Ureter (tissue), 1 donor: ENCODE measurements at places on chromosomes 3 and 15.

- no peak for DNase-seq
Measured at GRCh38 chr3:12990781-12991480, 82.3 kb downstream of the IQSEC1 start.

DNA sequence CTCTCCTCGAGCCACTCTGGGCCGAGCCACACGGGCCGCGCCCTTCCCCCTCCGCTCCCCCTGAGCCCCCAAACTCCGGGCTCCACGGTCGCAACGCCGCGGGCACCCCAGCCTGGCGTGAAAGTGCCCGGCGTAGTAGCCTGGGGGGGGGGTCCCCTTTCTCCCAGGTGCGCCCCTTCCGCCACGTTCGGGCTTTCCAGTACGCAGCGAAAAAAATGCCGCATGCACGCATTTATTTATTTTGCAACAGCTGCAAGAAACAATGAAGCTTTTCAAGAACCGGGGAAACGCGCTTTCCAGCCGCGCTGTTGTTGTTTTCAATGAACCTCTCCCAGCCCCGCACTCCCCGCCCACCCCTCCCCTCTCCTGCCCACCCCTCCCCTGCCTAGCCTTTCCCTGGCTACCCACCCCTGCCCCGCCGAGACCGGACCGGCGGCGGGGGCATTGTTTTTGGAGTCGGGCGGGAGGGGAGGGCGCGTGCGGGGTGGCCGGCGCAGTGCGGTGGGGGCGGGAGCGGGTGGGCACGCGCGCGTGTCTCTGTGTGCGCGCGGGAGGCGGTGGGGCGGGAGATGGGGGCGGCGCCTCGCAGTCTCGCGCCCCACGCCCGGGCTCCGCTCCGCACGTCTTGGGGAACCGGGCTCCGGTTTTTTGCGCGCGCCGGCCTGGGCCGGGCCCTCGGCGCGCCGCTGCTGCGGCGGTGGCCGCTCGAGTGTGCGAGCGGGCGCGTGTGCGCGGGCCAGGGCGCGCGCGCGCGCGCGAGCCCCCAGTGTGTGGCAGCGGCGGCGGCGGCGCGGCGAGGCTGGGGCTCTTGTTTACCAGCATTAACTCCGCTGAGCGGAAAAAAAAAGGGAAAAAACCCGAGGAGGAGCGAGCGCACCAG is at the start of gene IGF1R:
TSS of gene IGF1R (plus strand) at position 766 of the 880 bp plus-strand sequence. CDS start 1,043 bp downstream, outside the sequence.
- peak; percentile 87 for DNase-seq

GRCh38 chr15:100713163-100713867 is 110.9 kb downstream of the ASB7 start:
- DNase-seq = peak; percentile 74

DNA sequence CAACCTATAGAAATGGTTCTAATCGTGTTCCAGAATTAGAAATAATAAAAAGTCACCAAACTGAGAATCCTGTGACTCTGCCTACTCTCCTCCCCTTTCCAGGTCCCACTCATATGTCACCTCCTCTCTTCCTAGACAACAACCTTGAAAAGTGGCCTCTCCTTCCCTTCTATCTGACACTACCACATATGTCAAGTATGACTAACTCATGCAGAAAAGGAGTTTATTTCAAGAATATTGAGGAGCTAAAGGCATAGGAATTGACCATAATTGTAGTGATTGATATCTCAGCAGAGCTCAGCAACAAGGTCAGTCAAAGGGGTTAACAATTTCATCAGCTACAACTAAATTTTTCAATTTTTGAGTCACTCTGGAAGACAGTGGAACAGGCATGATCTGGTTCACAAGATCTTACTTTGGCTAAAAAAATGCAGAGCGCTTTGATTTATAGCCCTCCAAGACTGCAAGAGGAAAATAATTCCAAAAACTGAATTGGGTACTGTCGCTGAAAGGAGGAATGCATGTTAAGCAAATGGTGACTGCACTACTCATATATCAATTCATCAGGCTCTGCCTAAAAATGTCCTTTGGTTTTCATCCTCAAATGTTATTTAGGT is 160.6 kb upstream of the ARHGEF26 start:
- DNase-seq = no peak

GRCh38 chr15:75049392-75049791 is 26.0 kb downstream of the PPCDC start:
- DNase-seq = peak; percentile 79
